SW480 (cell line): ENCODE measurements at places on chromosomes 4 and X.

- no peak for DNase-seq
Observed at GRCh38 chr4:91826186-91826585, 477.6 kb upstream of the GRID2 start.

GRCh38 chr4:80054375-80054774 is 18.7 kb downstream of the ANTXR2 start:
- no peak for DNase-seq

DNA sequence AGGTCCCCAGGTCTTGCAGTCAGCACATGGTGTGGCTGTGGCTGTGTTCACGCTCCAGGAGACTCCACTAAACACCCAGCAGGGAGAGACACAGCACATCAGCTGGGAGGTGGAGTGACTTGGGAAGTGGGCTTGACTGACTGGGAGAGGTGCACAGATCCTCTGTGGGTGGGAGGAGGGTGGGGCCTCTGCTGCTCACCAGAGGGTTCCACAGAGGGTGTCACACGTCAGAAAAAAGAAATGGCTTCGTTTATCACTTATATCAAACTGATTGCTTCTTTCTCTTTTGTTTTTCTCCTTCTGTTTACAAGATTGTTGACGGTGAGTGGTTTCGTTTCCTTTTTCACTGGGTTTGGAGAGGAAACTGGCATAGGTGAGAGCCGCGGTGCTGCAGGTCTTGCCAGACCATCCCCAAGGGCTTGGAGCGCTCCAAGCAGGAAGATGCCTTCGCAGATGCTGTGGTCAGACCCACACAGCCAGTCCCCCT is 24.8 kb upstream of the FAM193A start:
- DNase-seq = no peak

GRCh38 chrX:12460929-12461328 is 322.7 kb downstream of the FRMPD4 start:
- DNase-seq = no peak

DNA sequence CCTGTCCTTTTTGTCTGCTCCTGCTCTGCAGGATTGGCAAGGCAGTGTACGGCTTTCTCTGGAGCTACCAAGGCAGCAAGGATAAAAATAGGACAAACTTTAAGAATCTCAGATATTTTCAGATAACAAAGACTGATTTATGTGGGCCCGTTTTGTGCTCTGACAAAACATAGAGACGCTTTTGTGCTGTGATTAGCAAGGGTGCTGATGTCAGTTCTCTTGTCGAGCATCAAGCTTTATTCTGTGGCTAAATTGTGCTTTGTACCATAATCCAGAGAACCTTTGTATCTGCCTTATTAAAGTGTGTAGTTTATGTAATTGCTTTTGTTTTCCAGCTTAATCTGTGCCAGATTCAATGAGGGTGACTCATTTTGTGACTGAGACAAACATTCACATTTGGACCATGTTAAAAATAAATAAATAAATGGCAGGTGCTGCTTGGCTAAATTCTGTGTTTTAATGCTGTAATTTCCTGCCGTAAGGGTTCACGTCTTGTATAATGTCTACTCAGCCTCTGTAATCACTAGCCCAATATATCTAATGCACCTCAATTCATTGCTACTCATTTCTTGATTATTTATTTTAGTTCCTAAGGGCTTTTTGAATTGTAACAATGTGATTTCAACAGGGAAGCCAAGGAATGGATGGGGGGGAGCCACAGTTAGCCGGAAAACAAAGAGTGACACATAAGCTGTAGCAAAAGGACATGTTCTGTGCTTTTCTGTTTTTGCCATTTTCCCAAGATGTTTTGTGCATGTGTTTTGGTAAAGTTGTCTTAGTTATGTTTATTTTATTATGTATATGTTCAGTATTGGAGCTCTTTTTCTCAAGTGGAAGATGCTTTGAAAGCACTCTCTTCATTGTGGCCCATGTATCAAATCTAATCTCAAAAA is 75.1 kb downstream of the GAB1 start:
- DNase-seq = no peak

GRCh38 chr4:15451866-15452765 is 17.6 kb upstream of the CC2D2A start:
- DNase-seq = peak; percentile 52

GRCh38 chr4:137674066-137674465 is 141.8 kb upstream of the PCDH18 start:
- DNase-seq = no peak

GRCh38 chr4:183098019-183098722 is 886 bp upstream of the WWC2 start:
- DNase-seq = peak; percentile 25

GRCh38 chrX:47620303-47620685 is 637 bp upstream of the SYN1 start:
- no peak for DNase-seq

- no peak for DNase-seq
Observed at GRCh38 chr4:29867412-29867811, 852.8 kb upstream of the PCDH7 start.

GRCh38 chrX:17077361-17077760 is 130.9 kb downstream of the REPS2 start:
- no peak for DNase-seq

- peak; percentile 74 for DNase-seq
Observed at GRCh38 chr4:123547216-123548165, 150.9 kb downstream of the SPRY1 start.

DNA sequence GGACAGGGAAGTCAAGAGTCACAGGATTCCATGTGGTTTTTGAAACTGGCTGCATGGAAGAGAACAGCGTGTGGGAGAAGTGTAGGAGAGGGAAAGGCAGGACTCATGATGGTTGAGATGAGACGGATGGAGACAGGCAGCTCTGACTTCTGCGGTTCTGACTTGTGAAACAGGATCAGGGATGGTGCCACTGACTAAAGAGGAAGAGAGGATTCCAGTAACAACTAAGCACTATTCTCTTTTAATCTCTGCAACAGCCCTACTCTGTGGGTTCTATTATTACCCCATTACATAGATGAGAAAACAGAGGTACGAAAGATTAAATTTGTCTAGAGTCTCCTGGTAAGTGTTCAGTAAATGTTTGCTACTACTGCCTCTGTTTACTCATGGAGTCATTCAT is 156.3 kb downstream of the CBR4 start:
- DNase-seq = no peak

DNA sequence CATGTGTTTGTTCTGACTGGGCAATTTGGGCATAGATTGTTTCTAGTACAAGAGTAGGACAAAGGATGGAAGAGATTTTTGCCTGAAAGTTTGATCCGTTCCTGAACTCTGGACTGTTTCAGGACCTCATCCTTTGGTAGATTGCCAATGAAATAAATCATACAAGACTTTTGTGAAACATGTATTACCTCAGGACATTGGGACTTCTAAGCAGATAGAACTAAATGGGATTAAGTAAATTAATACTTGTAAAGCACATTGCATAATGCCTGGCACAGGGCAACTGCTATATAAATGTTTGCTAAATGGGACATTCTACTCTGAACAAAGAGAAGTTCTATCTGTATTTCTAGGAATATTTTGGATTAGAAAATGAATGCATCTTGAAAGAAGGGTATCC is 164.8 kb upstream of the RPS6KA3 start:
- DNase-seq = no peak

- DNase-seq = peak; percentile 87
Observed at GRCh38 chr4:3766785-3767569, 792 bp downstream of the ADRA2C start.

DNA sequence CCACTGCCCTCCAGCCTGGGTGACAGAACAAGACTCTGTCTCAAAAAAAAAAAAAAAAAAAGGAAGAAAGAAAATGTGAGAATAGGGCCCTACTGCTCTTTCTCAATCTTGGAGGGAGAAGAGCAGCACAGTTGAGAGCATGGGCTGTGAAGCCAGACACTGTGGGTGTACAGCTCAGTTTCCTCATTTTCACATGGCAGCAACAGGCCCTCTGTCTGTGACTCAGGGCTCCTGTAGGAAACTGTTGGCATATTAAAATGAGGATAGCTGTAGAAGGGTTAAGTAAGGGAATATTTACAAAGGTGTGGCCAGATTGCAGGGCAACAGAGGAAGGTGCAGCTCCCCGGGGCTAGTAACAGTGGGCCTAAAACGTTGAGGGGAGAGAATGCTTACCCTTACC is 3.4 kb downstream of the AKAP14 start:
- DNase-seq = no peak

GRCh38 chr4:16695896-16696295 is 202.5 kb downstream of the LDB2 start:
- DNase-seq = no peak

GRCh38 chr4:140220058-140220457 is 66.1 kb upstream of the MAML3 start:
- no peak for DNase-seq

GRCh38 chrX:4373791-4374190 is 660.3 kb upstream of the PRKX start:
- DNase-seq = no peak

DNA sequence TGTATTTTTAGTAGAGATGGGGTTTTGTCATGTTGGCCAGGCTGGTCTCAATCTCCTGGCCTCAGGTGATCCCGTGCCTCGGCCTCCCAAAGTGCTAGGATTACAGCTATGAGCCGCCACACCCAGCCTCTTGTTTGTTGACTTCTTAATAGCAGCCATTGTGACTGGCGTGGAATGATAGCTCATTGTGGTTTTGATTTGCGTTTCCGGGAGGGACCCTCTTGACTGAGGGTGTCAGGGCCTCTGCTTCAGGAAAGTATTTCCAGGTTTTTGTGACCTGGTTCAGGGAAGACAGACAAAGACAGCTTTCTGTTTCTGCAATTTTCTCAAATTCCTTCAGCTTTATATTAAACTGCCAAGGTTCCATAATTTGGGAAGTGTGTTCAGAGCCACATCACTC is 15.1 kb downstream of the CSF2RA start:
- DNase-seq = peak; percentile 18

DNA sequence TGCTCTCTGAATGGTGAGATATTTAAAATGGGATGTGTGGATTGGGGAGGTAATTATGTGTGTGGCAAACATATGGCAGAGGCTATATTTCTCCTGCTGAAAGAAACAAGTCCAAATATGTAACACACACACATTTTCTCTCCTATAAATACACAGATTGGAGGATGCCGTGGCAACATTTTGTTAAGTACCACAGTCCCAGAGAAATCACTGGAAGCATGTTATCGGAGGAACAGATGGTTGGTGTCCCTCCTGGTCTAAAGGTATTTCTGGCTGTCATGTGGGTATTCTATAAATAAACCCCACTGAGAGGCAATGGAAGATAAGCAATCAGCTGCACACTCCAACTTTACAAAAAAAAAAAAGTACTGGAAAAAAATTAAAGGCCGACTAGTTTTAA is 528.3 kb upstream of the BOD1L1 start:
- no peak for DNase-seq

GRCh38 chrX:37378404-37378803 is 29.2 kb downstream of the PRRG1 start:
- DNase-seq = no peak

GRCh38 chr4:167614866-167615265 is 380.6 kb upstream of the SPOCK3 start:
- DNase-seq = no peak

DNA sequence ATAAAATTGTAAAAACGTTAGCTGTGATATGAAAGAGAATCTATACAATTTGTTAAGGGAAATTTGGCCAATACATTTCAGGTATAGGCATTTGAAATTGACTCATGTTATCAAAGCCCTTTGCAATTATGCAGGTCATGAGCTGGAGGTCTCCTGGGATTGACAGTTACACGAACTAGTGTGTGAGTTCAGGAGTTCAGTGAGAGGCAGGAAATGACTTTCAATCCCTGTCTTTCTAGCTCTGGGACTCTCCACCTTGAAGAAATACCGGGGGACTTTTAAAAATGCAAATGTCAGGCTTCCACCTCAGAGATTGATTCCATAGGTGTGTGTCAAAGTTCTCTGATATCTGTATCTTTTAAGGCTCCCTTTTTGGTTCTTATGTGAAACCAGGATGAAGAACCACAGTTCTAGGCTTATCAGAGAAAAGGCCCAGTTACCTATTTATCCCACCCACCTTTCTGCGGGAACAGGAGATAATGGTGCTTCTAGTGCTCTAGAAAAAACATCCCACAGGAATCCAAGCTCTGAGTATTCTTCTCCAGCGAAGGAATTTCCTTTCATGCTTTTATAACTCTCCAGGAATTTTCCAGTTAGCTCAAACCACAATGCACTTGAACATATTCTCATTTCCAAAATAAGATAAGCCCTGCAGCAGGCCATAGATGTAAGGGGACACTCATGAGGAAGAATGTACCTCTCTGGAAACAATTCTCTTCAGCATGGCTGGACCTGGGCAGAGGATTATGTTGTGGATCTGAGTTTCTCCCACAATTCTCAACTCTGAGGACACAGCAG is 501.0 kb downstream of the IDS start:
- DNase-seq = peak; percentile 8

DNA sequence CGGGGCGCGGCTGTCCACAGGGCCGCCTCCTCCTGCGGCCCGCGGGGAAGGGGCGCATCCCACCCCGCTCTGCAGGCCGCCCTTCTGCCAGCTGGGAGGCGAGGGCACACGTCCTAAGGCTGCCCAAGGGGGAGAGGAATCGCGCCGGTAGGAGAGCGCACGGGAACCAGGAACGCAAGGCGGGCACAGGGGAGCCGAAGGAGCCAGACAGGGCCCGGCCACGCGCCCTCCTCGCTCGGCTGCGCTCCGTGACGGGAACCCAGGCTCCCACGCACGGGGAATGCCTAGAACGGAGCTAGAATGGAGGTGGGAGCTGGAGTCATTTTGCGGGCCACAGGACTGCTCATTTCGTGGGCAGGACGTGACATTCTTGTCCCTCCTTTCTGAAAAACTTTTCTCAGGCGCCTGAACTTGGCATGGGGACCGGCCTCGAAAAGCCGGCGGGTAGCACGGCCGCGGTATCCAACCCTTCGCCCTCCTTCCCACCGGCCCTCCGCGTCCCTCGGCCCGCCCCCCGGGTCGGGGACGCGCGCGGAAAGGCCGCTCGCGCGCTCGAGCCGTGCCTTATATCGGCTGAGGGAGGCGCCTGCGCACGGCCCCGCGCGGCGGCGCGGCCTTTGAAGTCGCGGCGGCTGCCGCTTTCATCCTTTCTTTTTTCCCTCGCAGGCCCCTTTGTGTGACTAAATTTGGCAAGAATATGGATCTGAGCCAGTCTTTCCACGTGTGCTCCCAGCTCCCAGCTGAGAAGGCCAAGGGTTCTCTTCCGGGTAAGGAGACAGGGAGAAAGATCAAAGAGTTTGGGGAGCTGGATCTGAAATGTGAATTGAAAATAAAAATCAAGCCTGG is 4.2 kb upstream of the LEF1 start:
- DNase-seq = peak; percentile 97

DNA sequence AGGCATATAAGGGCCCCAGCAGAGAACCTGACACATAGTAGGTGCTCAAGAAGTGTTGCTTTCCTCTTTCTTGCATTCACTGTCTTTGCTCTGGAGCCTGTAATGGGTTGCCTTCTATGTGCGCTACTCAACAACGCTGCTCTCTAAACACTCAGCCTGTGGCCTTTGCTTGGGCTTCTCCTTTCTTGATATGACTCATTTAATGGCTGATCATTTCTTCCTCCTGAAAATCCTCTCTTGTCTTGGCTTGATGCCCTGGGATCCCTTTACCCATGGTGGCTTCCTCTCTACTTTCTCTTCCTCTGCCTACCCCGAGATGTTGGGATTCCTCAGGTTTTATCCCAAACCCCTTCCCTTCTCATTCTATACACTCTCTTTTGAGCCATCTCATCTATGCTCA is 19.9 kb upstream of the PJA1 start:
- DNase-seq = no peak

GRCh38 chr4:88792821-88793220 is 95.2 kb upstream of the NAP1L5 start:
- no peak for DNase-seq

- no peak for DNase-seq
Observed at GRCh38 chr4:158826057-158826456, 57.2 kb downstream of the FNIP2 start.
